GM20000 (cell line): ENCODE measurements at places on chromosomes 6 and 20.

DNA sequence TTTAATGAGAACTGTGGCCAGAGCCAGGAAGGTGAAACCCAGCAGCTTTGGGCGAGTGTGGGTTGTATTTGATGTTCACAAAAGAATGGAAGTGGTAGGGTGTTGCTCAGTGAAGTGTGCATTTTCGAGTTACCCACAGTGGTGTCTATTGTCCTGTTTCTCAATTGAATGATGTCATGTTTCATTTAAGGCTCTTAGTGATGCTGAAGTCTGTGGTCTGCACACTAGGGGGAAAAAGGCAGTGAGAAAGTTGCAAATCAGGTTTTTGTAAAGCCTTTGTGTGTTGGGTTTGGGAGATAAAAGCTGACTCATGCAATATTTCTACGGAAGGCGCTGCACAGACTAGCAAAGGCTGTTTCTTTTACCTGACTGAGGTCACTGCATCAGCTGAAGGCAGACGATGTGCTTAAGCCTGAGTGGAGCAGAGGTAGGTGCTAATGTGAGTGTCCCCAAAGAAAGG, 121.1 kb downstream of the PLEKHG1 start:
- DNase-seq: peak; percentile 72

GRCh38 chr6:27623103-27623502, 150.2 kb upstream of the ZNF184 start:
- no peak for DNase-seq

- DNase-seq: peak; percentile 23
Observed at GRCh38 chr6:70413992-70414494, 735 bp downstream of the FAM135A start.

DNA sequence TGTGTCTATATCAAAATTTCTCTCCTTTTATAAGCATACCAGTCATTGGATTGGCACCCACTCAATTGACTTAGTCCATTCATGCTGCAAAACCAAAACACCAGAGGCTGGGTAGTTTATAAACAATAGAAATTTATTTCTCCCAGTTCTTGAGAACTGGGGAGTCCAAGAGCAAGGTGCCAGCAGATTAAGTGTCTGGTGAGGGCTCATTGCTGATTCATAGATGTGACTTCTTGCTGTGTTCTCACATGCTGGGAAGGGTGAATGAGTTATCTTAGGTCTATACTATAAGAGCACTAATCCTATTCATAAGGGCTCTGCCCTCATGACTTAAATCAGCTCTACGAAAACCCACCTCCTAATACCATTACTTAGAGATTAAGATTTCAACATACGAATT, 501.4 kb downstream of the EPM2A start:
- no peak for DNase-seq

DNA sequence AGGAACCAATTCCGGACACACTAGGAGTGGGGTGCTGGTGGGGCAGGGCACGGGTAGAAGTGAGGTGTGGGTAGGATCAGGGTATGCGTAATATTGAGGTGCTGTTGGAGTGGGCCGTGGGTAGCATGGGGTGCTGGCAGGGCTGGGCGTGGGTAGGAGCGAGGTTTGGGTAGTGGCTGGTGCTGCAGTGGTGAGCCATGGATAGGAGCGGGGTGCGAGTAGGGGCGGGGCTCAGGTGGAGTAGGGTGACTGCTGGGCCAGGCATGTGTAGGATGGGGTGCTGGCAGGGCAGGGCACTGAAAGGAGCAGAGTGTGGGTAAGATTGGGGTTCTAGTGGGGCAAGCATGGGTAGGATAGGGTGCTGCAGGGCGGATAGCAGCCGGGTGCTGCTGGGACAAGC, 114.2 kb upstream of the DUSP22 start:
- no peak for DNase-seq

- DNase-seq: no peak
Observed at GRCh38 chr6:160347259-160348222, 637 bp upstream of the SLC22A3 start.

DNA sequence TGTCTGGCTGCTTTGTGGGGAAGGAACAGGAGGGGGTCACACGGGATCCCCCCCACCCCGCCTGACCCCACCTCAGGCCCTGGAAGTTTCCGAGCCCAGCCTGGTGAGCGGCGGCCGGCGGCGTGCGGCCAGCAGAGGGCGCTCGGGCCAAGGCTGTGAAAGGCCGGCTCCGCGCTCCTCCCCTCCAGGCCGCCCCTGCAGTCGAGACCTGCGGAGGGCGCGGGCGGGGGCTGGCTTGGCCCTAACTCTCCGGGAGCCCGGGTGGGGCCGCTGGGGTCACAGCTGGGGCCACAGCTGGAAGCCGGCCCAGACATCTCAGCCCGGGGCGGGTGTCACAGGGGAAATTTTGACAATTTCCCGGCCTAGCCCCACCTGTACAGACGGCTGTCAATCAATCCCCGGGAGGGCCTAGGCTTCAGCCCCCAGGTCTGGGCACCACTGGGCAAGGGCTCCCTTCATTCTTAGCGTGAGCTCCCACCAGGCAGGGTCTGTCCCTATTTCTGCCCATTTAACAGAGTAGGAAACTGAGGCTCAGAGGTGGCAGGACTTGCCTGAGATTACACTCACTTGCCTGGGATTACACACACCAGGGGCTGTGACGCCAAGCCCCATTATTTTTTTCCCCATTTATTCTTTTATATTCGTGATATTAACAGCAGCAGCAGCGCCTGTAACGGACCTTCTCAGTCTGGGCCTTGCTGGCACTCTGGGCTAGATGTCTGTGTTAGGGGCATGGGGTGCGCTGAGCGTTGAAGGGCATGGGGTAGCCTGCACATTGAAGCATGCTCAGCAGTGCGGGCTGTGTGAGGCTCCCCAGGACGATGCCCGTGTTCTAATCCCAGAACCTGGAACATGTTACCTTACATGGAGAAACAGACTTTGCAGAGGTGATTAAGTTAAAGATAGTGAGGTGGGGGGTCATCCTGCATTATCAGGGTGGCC, 23.0 kb downstream of the ZBP1 start:
- peak; percentile 88 for DNase-seq

DNA sequence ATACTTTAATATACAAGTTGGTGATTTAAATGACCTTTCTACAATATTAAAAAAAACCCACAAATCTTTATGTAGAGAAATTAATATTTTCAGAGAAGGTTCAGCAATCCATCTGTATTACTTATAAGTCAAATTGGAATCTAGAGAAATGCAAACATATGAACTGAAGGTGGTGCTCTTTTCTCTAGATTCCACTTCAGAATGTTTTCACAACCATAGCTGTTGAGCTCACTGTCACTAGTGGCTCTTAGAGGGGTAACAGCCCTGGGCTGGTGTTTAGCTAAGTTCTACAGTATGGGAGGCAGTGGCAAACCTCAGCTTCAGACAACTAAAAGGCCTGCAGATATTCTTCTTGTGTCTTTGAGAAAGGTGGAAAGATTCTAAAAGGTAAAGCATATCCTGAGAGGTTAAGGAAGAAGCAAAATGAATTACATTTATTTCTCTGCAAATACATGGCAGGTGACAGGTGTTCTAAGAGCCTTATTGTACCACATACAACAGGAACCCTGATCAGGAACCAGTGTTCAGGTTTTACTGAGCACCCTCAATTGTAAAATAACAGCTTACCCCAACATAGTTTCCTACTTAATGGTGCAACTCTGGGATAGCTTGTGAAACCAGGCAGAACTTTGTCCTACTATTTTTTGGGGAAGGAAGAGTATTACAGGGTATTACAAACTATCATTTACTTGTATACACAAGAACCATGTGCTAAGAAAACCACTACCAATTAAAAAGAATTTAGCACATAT, 56.6 kb upstream of the SAMHD1 start:
- DNase-seq: peak; percentile 63

- no peak for DNase-seq
Observed at GRCh38 chr20:52761867-52762266, 210.3 kb upstream of the TSHZ2 start.

- no peak for DNase-seq
Observed at GRCh38 chr6:24927985-24928745, 7.6 kb downstream of the RIPOR2 start.

DNA sequence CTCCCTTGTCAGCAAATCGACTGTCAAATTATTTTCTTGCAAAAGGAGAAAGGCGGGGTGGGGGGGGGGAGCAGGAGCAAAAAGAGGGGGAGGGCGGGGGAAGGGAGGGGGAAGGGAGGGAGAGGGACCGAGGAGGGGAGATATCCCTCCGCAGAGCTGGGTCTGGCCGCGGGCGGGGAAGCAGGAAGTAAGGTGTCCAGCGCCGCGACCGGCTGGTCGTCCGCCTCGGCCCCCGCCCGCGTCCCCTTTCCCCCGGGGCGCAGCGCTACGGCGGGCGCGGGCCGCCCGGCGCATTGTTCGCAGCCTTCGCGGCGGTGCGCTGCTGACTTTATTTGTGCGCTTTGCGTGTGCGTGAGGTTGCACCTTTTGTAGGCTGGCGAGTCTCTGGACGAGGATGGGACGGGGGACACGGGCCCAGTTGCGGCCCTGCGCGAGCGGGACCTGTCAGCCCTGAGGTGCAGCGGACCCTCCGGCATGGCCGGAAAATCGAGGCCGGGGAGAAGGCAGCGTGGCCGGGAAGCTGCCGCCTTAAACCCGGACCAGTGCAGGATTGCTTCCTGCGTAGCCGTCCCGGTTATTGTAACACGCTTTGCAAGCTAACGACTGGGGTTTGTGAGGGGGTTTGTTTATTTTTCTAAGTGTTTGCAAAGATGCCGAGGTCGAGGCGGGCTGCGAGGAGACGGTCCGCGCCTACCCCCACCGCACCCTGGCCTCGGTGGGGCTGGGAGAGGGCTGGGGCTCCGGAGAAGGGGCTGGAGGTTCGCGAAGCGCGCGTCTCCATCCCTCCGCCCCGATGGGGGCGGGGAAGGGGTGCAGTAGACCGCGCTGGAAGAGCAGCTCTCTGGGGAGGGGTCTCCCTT, 675 bp upstream of the TRERF1 start:
- DNase-seq: peak; percentile 84

DNA sequence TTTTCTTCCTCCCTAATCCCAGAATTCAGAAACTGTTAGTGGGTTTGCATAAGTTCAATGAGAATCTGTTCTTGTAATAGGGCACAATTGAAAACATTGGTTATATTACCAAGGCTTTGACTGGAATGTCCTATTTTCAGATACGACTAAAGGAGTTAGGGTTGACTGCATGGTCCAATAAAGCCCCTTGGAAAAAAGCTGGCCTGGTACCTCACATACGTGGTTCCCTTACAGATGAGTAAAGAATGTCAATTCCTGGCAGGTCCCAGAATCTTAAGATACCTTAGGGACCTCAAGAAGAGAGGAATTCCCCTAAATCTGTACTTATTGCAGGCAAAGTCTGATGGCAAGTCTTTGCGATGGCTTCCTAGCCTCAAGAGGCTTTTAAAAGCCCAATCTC, 4.6 kb downstream of the PPDPF start:
- DNase-seq: no peak

DNA sequence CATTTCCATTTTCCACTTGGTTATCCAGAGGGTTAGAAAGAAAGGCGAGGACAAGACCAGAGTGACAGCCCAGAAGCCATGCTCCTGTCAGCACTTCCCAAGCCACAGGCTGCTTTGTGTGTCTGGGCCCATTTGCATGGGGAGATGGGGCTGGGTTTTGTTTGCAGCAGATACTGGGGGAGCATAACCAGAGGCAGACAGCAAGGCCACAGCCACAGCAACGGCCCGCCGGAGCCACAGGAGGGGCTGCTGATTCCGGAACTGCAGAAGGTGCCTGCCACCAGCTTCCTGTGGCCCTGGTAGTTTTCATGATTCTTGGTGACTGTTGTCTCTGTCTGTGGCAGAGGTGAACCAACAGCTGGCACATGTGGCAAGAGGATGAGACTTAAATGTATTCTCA, 106.6 kb downstream of the DLL1 start:
- DNase-seq: no peak

- DNase-seq: no peak
Observed at GRCh38 chr20:58898629-58899408, 46.3 kb downstream of the GNAS start.

DNA sequence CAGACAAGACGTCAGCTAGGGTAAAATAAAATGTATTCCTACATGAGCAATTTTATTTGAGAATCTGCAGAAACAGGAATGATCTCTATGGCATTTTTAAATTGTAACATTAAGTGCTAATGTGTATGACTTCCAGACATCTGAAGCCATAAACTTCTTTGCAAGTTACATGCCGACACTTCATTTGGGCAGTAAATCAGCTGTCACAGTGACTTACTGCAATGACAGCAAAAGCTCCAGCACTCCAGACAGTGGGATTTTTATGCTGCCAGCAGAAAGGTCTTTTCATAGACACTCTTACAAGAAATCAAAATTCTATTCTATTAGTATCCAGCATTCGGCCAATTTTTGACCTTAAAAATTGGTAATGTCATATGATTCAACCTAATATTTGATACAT, 156.3 kb upstream of the SNX9 start:
- no peak for DNase-seq

- no peak for DNase-seq
Observed at GRCh38 chr6:113352029-113352801, 504.9 kb upstream of the MARCKS start.

DNA sequence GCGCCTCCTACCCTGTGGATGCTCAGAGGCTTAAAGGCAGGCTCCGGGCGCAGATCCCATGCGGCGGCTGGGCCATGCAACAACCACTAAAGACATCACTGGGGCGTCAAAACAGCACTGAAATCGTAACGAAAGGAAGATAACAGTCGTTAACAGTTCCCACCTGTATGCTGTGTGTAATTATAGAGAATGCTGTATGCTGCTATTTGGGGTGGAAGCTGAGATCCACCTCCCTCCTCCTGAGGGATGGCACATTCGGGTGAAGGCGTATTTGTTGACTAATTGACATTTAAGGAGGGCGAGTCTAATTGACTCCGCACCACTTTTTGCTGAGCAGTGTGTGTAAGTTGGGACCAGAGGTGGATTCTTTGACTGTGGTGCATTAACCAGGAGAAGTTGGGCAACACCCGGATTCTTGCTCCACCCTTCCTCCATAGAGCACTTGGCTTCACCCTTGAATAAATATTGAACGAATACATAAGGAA, 687 bp downstream of the SLC35A1 start:
- DNase-seq: peak; percentile 30

DNA sequence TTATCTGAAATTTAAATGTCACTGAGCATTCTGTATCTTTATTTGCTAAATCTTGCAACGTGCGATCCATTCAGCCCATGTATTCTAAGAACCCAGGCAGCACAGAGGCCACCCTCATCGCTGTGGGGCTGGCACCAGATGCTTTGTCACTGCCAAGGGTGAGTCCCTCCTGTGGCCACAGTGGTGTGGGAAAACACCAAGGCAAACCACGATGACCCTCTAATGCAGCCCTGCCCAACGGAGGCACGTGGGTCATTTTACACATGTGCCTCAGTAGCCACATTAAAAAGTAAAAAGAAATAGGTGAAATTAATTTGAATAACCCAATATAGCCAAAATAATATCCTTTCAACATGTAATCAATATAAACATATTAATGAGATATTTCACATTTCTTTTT, 221.7 kb downstream of the UNC5CL start:
- DNase-seq: no peak

GRCh38 chr20:62181808-62182207, 1.0 kb upstream of the MTG2 start:
- DNase-seq: no peak

- DNase-seq: no peak
Observed at GRCh38 chr6:137146206-137146605, 27.2 kb downstream of the IL22RA2 start.
